ENCODE measurements at places on chromosomes 7 and 10.
A peak's percentile ranks its signal among the peaks of the same experiment; 100 is the strongest.

- no peak for ATAC-seq
Measured at GRCh38 chr10:77289790-77290189, 347.8 kb downstream of the KCNMA1 start.

- ATAC-seq, result no peak
Measured at GRCh38 chr7:30466266-30466665, 12.3 kb downstream of the NOD1 start.

DNA sequence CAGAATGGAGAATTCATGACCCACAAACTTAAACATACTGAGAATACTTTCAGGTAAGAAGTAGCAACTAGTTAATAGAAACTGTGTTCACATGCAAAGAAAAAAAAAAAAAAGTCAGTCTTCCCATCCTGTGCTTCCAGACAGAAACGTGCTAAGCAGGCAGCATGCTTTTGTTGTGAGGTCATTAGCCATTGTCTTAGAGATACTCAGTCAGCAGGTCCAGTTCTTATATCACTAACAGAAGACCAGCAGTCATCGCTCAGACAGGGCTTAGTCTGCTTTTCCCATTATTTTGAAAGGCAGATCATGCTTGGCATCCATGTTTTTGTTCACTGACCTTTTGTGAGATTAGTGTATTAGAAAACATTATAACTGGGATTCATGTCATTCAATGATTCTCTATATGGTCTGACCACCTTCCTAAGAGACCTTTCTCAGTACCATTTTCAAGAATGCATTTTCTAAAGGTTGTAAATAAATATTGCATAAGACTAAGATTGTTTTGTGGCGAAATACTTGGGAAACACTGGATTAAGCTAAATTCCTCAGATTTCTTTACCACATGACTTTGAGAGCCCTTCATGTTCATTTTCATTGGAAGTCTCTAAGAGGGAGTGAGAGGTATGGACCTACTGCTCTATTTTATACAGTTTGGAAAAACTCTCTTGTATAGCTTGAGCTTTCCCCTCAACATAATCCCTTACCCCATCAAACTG is 45.0 kb upstream of the AGBL3 start:
- peak; percentile 43 for ATAC-seq

GRCh38 chr7:107879400-107880035 is 11.5 kb upstream of the DLD start:
- ATAC-seq, result peak; percentile 88

DNA sequence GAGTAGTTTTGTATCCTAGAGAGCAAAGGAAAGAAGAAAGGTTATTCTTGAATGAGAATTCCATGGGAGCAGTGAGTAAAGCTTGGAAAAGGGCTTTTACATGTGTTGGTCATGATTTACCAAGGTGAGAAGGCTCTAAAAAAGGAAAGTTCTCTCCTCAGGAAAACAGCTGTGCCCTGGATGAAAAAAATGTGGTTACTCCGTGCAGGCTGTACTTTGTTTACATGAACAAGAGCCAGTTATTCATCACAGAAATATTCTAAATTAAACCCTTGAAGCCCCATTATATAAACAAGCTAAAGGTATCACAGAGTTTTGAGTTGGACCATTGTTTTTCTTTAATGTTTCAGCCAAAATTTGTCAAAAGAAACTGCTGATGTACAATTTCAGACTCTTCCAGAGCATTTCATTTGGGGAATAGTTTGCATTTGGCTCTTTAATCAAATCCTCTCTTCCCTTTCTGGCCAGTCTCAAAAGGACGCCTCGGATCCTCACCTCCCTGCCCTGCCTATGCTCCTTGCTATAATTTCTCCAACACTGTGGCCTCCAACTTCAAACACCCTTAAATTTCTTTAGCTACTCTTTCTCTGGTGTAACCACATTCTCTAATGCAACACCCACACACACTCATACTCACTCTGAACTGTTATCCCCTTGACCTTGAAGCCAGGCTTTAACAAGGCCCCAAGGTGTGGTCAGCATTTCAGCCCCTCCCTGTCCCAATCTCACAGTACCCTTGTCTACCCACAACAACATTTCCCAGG is 47.4 kb downstream of the AFAP1L2 start:
- no peak for ATAC-seq

DNA sequence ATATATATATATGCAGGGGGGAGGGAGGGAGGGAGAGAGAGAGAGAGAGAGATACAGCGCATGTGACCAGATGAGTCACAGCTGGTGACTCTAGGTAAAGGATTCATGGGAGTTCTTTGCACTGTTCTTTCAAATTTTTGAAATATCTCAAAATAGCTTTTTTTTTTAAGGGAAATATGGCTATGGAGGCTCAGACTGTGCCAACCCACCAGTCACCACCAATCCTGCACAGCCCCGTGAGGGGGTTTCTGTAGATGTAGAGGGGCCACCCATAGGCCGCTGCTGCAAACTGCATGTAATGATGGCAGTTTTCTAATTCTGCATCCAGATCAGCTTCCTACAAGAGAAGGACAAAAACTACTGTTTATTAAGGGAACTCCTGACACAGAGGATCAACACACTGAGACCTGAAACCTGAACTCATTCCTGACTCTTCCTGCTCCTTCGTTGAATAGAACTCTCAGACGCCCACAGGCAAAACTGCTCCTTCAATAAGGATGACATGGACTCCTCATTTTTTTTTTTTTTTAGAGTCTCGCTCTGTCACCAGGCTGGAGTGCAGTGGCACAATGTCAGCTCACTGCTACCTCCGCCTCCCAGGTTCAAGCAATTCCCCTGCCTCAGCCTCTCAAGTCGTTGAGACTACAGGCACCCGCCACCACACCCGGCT is 17.3 kb downstream of the DAGLB start:
- no peak for ATAC-seq

GRCh38 chr10:8051109-8051821 is 3.2 kb upstream of the GATA3 start:
- no peak for ATAC-seq

GRCh38 chr10:77507291-77507880 is 130.2 kb downstream of the KCNMA1 start:
- ATAC-seq, result no peak

DNA sequence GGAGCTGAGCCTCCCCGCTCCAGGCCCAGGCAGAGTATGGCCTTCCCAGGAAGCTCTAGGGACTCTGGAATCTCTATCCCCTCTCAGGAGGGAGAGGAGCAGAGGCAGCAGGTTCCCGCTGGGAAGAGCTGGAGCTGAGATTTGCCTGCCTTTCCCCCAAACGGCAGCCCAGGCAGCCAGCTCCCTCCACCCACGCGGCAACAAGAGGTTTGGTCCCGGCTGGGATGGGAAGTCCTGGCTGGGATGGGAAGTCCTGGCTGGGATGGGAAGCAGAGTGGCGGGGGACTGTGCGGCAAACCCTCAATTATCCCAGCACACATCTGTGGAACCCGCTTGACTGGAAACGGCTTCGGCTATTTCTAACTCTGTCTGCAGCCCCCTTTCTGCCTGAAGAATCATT is 223.0 kb downstream of the ELFN1 start:
- ATAC-seq, result no peak

- ATAC-seq, result peak; percentile 52
Measured at GRCh38 chr10:132396494-132397035, 435 bp upstream of the PWWP2B start.

DNA sequence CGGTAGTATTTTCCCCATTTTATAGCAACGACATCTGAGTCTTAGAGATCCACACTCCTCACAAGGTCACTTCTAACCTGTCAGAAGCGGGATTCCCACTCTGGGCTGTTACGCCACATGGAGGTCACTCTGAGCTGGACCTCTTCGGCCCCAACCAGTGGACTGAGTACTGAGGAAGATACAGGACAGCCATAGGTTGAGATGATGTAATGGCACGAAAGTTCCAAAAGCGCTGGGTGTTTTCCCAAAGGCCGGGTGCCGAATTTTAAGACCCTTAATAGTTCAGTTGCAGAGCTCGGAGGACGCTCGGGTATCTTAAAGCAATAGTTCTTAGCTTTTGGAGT is 699 bp downstream of the GHITM start:
- no peak for ATAC-seq

GRCh38 chr7:142476077-142476476 is 218.2 kb upstream of the PRSS58 start:
- no peak for ATAC-seq

DNA sequence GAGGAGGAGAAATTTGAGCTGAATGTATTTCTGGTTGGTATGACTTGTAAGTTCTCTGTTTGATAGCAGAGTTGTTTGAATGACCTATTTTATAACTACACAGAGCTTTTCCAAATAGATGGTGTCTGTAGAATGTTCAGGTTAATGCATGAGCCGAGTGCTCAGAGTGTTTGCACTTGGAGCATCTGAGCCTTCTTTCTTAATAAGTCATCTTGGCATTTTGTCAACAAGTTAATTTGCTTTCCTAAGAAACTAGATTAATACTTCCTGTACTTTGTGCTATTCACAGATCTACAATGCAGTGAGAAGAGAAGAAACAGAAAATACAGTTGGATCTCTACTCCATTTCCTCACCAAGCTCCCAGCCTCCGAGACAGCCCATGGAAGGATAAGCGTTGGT is 138.2 kb downstream of the PLCE1 start:
- no peak for ATAC-seq

- no peak for ATAC-seq
Measured at GRCh38 chr10:70809726-70810125, 6.0 kb upstream of the SGPL1 start.

GRCh38 chr10:62099299-62099698 is 169.3 kb downstream of the RTKN2 start:
- no peak for ATAC-seq

GRCh38 chr7:132677918-132678317 is 101.6 kb upstream of the PLXNA4 start:
- ATAC-seq, result no peak

GRCh38 chr10:60042914-60043313 is 136.6 kb upstream of the CCDC6 start:
- ATAC-seq, result no peak

DNA sequence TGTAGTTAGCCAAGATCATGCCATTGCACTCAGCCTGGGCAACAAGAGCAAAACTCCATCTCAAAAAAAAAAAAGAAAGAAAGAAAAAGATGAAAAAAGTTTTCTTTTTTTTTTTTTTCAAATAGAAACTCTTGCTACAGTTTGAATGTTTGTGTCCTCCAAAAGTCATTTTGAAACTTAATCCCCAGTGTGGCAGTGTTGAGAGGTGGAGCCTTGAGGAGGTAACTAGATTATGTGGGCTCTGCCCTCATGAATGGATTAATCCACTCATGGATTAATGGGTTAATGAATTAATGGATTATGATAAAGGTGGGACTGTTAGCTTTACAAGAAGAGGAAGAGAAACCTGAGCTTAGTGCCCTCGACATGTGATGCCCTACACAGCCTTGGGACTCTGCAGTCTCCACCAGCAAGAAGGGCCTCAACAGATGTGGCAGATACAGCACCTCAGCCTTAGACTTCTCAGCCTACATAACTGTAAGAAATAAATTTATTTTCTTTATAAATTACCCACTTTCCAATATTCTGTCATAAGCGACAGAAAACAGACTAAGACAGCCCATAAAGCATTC is 25.1 kb downstream of the CPEB3 start:
- ATAC-seq, result no peak

- ATAC-seq, result no peak
Measured at GRCh38 chr7:147197006-147197405, 1080.4 kb downstream of the CNTNAP2 start.

DNA sequence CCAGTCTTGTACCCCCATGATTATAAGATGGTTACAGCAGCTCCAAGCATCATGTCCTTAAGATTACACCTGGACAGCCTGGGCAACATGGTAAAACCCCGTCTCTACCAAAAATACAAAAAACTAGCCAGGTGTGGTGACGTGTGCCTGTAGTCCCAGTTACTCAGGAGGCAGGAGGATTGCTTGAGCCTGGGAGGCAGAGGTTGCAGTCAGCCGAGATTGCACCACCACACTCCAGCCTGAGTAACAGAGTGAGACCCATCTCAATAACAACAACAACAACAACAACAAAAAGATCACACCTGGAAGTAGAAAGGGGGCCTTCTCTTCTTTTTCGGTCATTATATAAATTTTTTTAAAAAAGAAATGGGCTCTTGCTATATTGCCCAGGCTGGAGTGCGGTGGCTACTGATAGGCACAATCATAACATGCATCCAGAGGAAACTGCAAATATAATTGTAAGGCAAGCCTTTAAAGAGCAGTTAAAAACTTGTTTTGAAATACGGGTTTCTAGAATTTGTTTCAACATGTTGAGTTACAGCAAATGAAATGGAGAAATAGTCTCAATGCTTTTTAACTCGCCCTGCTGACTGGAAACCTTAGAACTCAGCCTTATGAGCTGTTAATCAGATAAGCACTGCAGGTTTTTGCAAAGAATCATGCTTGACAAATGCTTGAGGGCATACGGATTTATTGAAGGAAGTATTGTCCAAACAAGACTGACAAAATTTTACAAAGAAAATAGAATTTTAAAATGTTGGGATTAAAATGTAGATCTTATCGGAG is 4.7 kb upstream of the ENTPD7 start:
- ATAC-seq, result peak; percentile 49

DNA sequence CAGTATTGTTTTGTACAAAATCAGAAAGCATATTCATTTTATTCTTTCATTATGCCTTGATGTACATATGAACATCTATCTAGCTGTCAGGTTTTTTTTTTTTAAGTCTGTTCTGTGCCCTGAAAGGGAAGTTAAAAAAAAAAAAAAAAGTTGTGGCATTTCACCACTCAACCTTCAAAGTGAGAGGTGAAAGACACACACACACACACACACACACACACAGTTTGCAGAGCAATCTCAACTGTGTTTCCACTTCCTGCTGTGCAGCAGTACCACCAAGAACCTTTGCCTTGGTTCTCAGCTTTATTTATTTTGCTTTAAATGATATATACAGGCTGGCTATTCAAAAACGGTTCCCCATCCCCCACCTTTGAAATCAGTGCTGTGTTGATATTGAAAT is 955.6 kb downstream of the GATA3 start:
- no peak for ATAC-seq

GRCh38 chr7:131161103-131161502 is 166.6 kb upstream of the MKLN1 start:
- no peak for ATAC-seq

DNA sequence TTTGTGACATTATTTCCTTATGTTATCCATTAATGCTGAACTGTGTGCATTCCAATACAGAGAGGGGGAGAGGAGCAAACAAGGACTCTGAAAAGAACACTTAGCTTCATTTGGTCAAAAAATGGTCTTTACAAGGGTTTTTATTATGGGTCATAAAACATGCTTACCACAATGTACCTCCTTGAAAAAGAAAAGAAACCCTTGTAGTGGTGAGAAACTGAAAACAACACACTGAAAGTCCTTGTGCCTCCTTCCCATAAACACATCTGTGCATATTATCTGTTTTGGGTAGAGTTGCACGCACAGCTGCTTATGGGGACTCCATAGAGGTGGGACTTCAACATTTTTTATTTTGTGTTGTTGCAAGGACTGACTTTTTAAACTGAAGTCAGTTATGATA is 98.7 kb downstream of the CDK6 start:
- ATAC-seq, result no peak

- ATAC-seq, result no peak
Measured at GRCh38 chr10:30789806-30790205, 160.3 kb upstream of the LYZL2 start.

DNA sequence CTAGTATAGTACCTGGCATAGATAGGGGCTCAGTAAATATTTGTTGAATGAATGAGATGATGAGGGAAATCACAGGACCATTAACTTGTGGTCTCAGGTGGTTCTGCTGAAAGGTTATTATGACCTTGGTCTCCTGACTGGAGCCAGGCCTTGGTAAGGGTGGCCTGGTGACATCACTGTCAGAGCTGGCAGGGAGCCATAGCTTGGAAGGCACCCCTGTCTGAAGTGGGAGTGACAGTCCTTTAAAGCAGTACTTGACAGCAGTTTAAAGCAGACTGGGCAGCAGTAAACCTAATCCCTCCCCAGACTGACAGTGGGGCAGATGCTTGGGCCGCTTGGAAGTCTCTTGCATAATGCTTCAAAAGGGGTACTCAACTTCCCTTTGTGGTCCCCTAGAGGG is 13.4 kb downstream of the DPCD start:
- no peak for ATAC-seq

All from esophagus mucosa (tissue), 1 donor.